ENCODE measurements at places on chromosomes 1 and 21.
A peak's percentile ranks its signal among the peaks of the same experiment; 100 is the strongest.

GRCh38 chr1:175154629-175155472 is 37.7 kb downstream of the KIAA0040 start:
- no peak overlapping the region for H3K4me3 ChIP-seq
- peaks cover 2% of the 10 kb centered on the region for H3K4me1 ChIP-seq
- H3K27me3 ChIP-seq = no peaks in the 10 kb centered on the region
- H3K27ac ChIP-seq = no peak overlapping the region

GRCh38 chr1:226547754-226548191 is 791 bp upstream of the STUM start:
- H3K27me3 ChIP-seq = peaks cover 50% of the 10 kb centered on the region
- H3K4me1 ChIP-seq = peaks cover 14% of the 10 kb centered on the region
- no peaks in the 10 kb centered on the region for H3K36me3 ChIP-seq
- H3K4me3 ChIP-seq = peak overlapping the region; percentile 13
- H3K27ac ChIP-seq = no peak overlapping the region

DNA sequence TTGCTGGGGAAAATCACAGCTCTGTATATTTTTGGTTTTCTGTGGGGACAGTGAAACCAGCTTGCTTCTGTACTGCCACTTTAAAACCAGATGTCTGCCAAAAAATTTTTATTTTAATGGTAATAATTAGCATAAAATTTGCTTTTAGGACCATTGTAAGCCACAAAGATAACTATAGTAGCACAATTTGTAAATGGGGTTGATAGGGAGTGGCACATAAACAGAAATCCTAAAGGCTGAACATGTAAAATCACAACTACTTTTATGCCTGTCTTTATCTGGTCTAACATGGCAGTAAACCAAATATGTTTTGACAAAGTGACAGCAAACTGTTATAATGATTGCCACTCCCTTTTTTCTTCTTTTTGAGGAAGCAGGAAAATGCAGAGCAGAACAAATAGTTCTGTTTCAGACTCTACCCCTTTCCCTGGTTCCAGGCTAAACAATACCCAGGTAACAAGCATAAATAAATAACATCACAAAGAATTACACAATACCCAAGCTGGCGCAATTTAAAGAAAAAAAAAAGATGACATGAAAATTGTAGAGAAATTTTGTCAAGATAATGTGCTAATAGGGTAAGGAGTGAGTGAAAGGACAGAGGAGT is 24.0 kb upstream of the CCDC181 start:
- H3K4me1 ChIP-seq = no peaks in the 10 kb centered on the region
- no peaks in the 10 kb centered on the region for H3K36me3 ChIP-seq
- no peaks in the 10 kb centered on the region for H3K27me3 ChIP-seq
- no peak overlapping the region for H3K4me3 ChIP-seq

DNA sequence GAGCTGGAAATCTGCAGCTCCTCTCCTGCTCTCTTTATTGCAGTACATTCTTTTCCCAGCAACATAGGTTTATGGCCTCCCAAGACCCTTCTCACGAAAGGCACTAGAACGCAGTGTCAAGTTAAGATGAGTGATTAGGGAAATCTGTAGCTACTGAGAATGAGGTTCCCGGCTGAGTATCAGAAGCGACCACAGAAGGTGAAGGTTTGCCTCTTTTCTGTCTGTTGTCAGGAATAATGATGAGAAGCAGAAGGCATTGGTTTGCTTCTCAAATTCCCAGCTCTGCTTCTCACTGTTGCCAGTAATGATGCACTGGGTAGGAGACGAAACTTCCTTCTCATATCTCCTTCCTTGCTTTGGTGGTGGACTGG is 128.4 kb downstream of the NTMT2 start:
- no peak for DNase-seq
- H3K27me3 ChIP-seq = no peaks in the 10 kb centered on the region
- H3K27ac ChIP-seq = no peak overlapping the region
- no peaks in the 10 kb centered on the region for H3K36me3 ChIP-seq

GRCh38 chr1:21911205-21912001 is 25.7 kb downstream of the HSPG2 start:
- H3K27me3 ChIP-seq = no peaks in the 10 kb centered on the region
- no peaks in the 10 kb centered on the region for H3K36me3 ChIP-seq
- no peak overlapping the region for H3K4me3 ChIP-seq
- no peak for DNase-seq
- H3K27ac ChIP-seq = no peak overlapping the region

DNA sequence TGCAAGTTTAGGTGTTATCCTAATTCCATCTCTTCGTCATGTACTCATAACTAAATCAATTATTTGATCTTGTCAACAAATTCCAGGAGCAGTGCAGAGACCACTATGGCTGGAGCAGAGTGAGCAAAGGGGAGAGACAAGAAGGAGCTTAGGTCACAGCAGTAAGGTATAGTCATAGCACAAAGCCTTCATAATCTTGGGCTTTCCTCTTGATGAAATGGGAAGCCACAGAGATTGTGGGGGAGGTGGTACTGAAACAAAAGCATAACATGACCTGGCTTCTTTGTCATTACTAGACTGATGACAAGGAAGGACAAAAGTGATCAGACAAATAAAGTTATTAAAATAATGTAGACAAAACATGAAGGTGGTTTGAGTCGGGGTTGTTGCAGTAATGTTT is 60.1 kb upstream of the PTGS2 start:
- no peaks in the 10 kb centered on the region for H3K27me3 ChIP-seq
- no peaks in the 10 kb centered on the region for H3K36me3 ChIP-seq
- no peak overlapping the region for H3K27ac ChIP-seq
- H3K4me1 ChIP-seq = no peaks in the 10 kb centered on the region
- no peak for DNase-seq

- no peaks in the 10 kb centered on the region for H3K4me1 ChIP-seq
- no peak overlapping the region for H3K4me3 ChIP-seq
- no peak for DNase-seq
- no peaks in the 10 kb centered on the region for H3K27me3 ChIP-seq
Observed at GRCh38 chr1:15296585-15297321, 49.7 kb downstream of the FHAD1 start.

DNA sequence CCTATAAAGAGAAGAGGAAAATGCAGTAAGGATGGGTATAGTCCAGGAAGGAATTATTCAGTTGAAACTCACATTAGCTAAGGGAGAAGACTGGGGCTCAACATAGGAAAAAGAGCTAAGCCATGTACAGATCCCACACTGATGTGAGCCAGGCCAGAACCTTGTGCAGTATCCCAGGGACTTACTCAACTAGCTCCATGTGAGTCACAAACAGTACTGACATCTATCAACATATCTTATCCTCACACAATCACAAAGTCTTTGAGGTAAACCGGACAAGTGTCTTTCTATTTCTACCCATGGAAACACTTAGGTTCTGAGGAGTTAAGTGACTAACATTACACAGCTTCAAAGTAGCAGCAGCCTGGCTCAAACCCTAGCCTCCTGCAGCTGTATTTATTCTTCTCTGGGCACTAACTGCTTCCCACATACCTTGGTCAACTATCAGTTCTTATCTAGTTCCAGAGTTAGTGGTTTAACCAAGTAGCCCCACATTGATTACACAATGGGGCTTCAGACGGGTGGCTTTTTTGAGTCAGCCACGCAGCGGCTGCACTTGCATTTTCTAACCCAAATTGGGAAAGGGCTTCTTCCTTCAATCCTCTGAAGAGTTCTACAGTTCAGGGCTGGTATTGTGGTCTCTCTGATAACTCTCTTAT is 9.5 kb downstream of the CD5L start:
- no peaks in the 10 kb centered on the region for H3K27me3 ChIP-seq
- H3K4me3 ChIP-seq = no peak overlapping the region
- no peaks in the 10 kb centered on the region for H3K36me3 ChIP-seq
- no peaks in the 10 kb centered on the region for H3K4me1 ChIP-seq
- no peak overlapping the region for H3K27ac ChIP-seq

DNA sequence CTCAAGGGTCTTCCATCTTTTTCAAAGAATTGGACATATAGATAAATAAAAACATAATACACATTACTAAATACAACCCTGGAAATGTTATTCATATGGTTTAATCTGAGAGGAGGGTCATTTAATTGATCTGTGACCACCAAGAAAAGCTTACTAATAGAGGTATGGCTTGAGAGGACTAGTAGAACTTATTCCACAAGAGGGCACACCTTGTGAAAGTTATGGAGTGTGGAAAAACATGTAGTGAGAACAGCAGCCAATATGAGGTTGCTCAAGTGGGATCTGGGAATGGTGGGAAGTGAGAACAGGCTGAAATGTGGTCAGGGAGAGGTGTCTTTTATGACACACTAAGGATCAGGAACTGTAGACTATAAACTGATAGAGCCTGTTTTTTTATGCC is 973.5 kb upstream of the B3GALT2 start:
- H3K36me3 ChIP-seq = no peaks in the 10 kb centered on the region
- no peaks in the 10 kb centered on the region for H3K4me1 ChIP-seq
- no peak overlapping the region for H3K27ac ChIP-seq
- H3K27me3 ChIP-seq = no peaks in the 10 kb centered on the region

DNA sequence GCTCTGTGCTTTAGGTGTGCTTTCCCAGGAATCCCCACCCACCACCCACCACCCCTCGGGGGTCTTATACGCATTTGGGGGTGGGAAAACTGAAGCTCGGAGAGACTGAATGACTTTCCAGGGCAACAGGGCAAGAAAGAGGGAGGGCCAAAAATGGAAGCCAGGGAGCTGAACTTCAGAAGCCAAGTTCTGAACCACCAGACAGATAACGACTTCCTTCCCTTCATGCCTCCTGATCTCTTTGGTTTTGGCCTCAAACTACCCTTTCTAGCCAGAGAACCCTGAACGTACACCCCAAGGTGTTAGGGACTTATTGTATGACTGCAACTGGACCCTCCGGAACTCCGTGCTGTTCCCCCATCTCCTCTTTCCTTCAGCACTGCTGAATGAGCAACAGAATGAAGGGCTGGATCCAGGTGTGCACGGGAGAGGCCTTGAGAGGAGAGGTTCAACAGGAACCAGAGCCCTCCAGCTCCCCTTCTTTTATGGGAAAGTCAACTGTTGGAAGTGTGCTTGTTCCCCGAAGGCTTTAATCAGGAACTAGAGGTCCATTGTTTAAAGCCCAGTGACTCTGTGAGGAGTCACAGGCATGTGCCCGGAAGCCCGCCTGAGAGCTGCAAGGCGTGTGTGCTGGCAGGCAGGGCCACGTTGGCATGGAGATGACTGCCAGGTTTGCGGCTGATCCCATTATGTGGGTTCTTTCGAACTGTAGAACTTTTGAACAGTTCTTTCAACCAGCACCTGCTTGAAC is 3.1 kb downstream of the BACE2 start:
- no peak for DNase-seq
- H3K27ac ChIP-seq = no peak overlapping the region
- no peaks in the 10 kb centered on the region for H3K36me3 ChIP-seq

- no peak overlapping the region for H3K4me3 ChIP-seq
- no peaks in the 10 kb centered on the region for H3K27me3 ChIP-seq
- no peaks in the 10 kb centered on the region for H3K36me3 ChIP-seq
- DNase-seq = no peak
- peaks cover 2% of the 10 kb centered on the region for H3K4me1 ChIP-seq
Observed at GRCh38 chr1:223703668-223704013, 8.7 kb upstream of the CAPN2 start.

GRCh38 chr1:16915627-16915973 is 6.1 kb upstream of the CROCC start:
- no peaks in the 10 kb centered on the region for H3K27me3 ChIP-seq
- peaks cover 9% of the 10 kb centered on the region for H3K4me1 ChIP-seq
- H3K27ac ChIP-seq = no peak overlapping the region
- no peak overlapping the region for H3K4me3 ChIP-seq

Measured in H1 (cell line).